ENCODE measurements at places on chromosomes 5 and 9.

DNA sequence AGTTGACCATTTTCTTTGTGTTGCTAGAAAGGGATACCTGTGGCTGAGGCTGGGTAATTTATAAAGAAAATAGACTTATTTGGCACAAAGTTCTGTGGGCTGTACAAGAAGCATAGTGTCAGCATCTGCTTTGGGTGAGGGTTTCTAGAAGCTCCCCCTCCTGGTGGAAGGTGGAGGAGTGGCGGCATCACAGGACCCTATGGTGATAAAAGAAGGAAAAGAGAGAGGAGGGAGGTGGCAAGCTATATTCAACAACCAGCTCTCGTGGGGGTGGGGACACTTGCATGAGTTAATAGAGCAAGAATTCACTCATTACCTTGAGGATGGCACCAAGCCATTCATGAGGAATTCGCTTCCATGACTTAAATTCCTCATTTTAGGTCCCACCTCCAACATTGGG is 2041.4 kb upstream of the CDH9 start:
- DNase-seq: no peak

GRCh38 chr9:79695531-79696175 is 123.9 kb downstream of the TLE4 start:
- DNase-seq: no peak

- DNase-seq: no peak
Observed at GRCh38 chr9:111094433-111094924, 56.2 kb upstream of the LPAR1 start.

DNA sequence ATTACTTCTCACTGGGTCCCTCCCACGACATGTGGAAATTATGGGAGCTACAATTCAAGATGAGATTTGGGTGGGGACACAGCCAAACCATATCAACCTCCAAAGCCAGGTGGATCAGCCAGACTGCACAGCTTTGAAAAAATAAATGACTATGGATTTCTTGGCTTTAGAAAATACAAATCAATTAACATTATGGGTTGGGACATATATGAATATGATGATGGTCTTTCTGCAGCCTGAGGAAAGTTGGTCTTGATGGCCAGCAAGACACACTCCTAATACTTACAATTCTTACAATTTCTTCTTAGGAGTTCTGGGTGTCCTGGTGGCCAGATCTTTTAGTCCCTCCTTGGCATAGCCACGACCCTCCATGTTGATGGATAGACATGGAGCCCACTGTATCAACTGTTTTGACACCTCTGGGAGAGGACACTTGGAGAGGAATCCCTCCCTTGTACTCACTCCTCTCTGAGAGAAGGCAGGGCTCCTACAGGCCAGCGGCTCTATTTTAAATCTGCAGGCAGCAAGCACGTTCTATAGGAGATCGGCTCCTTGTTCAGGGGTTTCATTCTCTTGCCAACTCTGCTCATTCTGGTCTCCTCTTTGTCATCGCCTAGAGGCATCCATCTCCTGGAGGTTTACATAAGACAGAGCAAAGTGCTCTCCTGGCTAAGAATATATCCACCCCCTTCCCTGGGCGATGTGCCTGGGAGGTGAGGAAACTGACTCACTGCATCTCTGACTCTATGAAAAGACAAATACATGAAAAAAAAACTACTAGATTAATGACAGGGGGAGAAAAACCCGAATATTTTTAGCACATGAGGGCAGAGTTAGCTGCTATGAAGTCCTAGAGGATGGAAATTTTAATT is 145.9 kb downstream of the CARTPT start:
- no peak for DNase-seq

- no peak for DNase-seq
Observed at GRCh38 chr5:21419383-21419782, 1431.4 kb upstream of the CDH18 start.

GRCh38 chr9:127835991-127836516 is 18.4 kb downstream of the ENG start:
- DNase-seq: no peak

DNA sequence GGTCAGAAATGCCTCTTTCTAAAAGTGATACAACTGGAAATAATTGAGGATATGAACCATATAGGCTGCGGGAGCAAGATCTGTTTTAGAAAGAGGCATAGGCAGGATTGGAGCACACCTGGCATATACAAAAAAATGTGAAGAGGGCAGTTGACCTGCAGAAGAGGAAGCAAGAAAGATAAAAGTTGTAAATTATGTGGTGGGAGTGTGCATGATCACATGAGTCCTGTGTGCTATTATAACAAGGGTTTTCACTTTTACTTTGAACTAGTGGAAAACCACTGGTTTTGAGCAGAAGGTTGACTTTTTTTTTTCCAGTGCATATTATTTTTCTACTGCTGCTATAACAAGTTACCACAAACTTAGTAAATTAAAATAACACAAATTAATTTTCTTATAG is 489.3 kb downstream of the ANXA1 start:
- no peak for DNase-seq

DNA sequence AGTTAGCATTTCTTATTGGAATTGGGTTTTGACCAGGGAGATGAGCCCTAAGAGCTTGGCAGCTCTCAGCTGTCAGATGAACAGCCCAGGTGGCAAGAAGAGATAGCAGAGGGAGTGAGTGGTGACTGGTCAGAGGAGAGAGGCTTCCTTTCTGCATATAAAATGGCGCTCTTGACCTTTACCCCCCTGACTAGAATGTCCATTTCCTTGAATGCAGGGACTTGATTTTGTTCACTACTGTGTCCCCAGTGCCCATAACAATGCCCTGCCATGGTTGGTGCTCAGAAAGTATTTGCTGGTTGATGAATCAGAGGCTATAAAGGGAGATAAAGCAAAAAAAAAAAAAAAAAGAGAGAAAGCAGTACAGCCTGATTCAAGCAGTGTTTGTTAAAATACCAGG is 7.2 kb downstream of the CHMP5 start:
- no peak for DNase-seq

GRCh38 chr5:36494841-36495601 is 111.4 kb upstream of the SLC1A3 start:
- DNase-seq: no peak

DNA sequence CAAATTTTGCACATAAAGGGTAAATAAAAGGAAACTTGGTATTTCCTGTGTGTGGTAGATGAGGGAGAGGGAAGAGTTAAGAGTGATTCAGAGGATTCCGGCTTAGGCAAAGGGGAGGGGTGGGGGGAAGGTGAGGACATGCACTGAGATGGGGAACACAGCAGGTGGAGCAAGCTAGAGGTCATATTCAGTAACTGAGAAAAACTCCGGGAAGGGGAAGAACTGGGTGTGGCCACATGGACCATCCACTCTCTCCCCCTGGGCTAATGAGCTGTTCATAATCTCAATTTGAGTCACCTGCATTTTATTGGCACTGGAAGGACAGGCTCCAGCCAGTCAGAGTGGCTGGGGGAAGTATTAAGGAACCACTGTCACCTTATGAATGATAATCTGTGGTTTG is 45.1 kb upstream of the UGCG start:
- DNase-seq: no peak

DNA sequence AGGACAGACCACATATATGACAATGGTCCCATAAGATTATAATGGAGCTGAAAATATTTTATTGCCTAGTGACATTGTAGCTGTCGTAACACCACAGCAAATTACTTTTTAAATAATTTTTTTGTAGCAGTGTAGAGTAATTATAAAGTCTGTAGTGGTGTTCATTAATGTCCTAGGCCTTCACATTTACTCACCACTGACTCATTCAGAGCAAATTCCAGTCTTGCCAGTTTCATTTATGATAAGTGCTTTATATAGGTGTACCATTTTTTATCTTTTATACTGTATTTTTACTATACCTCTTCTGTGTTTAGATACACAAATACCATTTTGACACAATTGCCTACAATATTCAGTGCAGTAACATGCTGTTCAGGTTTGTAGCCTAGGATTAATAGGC is 67.6 kb downstream of the TLE4 start:
- no peak for DNase-seq

GRCh38 chr9:126853667-126854066 is 6.8 kb upstream of the ZBTB34 start:
- DNase-seq: no peak

DNA sequence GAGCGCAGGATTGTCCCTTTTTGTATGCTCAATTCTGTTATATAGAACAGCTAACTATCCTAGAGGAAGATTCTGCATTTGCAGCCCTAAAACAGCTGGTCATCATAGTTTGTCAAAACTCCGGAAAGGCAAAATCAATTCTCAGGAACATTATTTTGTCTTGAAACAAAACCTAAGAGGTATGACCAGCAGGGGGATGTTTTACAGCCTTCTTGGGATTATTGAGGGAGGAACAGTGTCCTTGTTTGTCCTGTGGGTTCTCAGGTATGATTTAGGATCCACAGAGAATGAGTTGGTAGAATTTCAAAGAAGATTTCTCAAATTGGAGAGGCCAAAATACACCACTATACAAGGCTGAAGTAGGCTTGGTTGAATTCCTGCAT is 136.4 kb downstream of the ZSWIM6 start:
- no peak for DNase-seq

DNA sequence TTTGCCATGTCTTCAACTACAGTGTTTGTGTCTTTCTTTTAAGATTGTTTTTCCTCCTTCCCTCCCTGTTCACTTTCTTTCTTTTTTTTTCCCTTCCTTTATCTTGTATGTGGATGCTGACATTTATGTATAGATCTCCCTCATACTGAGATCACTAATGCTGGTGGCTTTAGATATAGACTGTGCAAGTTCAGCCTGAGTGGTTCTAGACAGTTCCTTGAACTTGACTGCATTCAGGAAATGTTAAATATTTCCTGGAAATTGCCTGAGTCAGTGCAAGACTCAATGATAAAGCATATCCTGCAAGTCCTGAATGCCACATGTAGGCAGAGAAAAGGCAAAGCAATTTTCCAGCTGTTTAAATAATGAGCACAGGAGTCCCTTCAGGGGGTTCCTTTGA is 182.5 kb upstream of the NR3C1 start:
- DNase-seq: peak; percentile 76

DNA sequence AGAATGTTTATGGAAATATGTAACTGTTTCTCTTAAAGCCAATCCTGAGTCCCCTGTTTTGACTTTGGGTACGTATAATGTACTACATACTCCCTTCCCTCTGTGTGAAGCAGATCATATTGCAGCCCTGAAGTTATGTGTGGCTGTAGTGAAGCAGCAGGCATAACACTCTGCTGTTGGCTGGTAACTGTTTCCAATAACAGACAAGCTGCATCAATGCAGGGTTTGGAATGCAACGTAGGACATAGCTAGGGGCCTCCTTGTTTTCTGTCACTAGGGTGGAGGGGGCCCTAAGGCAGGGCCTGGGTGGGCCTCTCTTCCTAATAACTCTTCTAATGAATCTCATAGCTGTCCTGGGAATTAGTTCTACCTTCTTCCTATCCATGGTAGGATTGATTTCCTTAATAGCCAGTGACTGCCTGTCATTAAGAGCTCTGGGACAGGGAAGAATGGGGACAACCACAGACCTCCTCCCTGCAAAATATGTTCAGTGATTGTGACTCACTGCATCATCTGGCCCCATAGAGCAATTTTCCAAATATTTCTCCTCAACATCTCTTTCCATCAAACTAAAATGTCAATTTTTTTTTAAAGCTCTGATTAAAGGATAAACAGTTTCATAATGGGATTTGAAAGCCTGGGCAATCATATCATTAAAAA is 129.6 kb upstream of the HMHB1 start:
- DNase-seq: no peak

DNA sequence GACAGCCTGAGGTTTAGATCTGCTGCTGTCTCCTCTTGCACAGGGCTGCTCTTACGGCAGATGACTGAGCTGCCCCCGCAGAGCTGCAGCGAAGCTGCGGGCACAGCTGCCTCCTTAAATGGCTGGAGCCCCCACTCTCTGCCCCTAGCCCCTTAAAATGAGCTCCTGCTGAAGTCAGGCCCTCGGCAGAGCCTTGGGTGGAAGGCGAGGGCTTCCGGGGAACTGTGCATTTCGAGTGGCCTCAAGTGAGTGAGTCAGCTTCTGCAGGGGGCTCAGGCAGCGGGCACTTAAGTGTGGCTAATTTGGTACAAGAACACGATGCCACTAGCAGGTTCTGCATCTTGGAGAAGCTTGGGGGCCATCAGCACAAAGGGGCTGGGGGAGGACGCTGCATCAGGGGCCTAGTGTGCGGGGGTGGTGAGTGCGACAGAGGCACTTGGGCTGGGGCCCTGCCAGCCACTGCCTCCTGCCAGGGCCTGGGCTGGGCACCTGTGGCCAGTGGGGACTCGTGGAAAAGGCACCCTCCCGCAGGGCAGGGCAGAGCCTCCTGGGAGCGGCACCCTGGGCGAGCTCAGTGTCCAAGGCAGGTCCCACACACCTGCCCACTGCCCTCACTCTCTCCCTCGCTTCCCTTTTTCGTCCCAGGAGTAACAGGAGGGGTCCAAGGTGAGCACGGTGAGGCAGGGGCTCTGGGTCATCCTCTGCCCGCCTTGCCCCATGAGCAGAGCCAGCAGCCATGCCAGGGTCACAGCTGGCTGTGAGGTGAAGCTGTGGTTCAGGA is 28.8 kb upstream of the RNU6ATAC start:
- no peak for DNase-seq

DNA sequence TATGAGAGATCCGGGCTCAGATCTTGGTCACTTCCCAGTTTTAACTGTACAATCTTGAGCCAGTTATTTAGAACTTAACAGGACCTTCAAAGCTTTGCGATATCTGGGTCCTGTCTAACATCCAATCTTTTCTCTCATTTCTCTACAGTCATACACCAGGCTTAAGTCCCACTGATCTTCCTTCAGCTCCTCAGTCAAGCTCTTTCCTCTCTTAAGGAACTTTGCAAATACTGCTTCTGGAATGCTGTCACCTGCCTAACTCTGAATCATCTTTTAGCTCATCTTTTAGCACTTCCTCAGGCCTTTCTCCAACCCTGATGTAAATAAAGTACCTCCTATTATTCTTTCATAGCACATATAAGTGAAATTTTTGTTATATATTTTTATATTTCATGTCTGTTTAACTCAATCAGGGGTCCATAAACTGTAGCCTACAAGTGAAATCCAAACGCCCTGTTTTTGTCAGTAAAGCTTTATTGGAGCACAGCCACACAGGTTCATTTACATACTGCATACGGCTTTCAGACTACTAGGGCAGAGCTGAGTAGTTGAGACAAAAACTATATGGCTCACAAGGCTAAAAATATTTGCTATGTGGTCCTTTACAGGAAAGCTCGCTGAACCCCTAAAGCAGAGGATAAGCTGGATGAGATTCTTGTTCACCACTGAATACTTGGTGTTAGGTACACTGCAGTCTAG is 63.5 kb downstream of the MEF2C start:
- no peak for DNase-seq
